Progenitor cell of endocrine pancreas (in vitro differentiated cells): ENCODE measurements at places on chromosomes 7 and 10. TPM values are rescaled to one million over a fixed set of nuclear protein-coding genes. Genes with fewer than 3 reads are reported as not detected.

- H3K4me1 ChIP-seq: no peaks in the 10 kb centered on the region
- H3K27me3 ChIP-seq: no peaks in the 10 kb centered on the region
- no peak for DNase-seq
- H3K4me3 ChIP-seq: no peak overlapping the region
Measured at GRCh38 chr10:51124852-51125251, 50.6 kb downstream of the PRKG1 start.

DNA sequence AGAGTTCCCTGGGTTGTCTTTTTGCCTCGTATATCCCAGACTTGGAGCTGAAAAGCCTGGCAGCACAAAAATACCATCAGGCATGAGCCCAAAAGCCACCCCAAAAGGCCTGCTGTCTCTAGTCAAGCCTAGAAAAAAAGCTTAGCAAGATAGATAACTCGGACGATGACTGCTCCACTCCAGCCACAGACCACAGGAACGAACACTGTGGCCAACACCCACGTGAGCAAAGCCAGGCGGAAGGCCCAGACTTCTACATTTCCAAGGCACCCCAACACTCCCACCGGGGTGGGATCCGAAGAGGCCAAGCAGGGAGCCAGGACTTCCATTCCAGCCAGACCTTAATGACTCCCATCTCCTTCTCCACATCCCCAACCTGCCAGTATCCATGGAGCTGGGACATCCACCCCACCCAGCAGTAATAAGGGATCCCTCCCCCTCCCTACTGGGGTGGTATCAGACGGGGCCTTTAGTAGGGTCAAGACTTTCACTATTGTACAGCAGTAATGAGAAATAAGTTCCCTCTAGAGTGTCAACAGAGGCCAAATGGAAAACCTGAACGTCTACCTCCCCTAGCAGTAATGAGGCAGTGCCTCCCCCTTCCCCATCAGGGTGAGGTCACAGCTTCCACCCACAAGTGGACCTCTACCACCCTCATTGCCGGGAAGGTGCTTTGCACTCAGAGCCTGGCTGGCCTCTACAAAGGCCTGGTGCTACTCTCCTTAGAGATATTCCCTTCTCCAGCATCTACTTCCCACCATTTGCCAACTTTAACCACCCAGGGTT, 23.0 kb downstream of the PRLHR start:
- no peak overlapping the region for H3K4me3 ChIP-seq
- peaks cover 10% of the 10 kb centered on the region for H3K27me3 ChIP-seq
- no peaks in the 10 kb centered on the region for H3K36me3 ChIP-seq

DNA sequence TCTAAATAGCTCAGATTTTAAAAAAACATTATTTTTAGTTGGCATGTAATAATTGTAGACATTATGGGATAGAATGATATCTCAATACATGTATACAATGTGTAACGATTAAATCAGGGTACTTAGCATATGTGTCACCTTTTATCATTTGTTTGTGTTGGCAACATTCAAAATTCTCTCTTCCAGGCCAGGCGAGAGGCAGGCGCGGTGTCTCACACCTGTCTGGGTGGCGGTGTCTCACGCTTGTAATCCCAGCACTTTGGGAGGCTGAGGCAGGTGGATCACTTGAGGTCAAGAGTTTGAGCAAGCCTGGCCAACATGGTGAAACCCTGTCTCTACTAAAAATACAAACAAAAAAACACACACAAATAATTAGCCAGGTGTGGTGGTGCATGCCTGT, 151.7 kb downstream of the RTKN2 start:
- no peaks in the 10 kb centered on the region for H3K4me1 ChIP-seq
- H3K36me3 ChIP-seq: no peaks in the 10 kb centered on the region
- DNase-seq: no peak
- no peak overlapping the region for H3K4me3 ChIP-seq

Gene CRYGN
- total RNA-seq: 2.5 and 3.2 TPM in 2 replicates

Gene TRIM24
- 112 and 114 TPM in 2 replicates for total RNA-seq

- peak within 1 kb of the TSS; percentile 91 for H3K4me3 ChIP-seq
- peaks cover 42% of the 10 kb centered on the region for H3K4me1 ChIP-seq
- H3K27me3 ChIP-seq: no peaks in the 10 kb centered on the region
- peak; percentile 73 for DNase-seq
- peak within 1 kb of the TSS; percentile 98 for H3K27ac ChIP-seq
- H3K36me3 ChIP-seq: no peaks in the 10 kb centered on the region
Measured at GRCh38 chr10:124744102-124745050, at the start of gene FAM53B. Gene FAM53B (minus strand): TSS chr10:124744378. CDS start chr10:124706713, 37,665 bp downstream.

DNA sequence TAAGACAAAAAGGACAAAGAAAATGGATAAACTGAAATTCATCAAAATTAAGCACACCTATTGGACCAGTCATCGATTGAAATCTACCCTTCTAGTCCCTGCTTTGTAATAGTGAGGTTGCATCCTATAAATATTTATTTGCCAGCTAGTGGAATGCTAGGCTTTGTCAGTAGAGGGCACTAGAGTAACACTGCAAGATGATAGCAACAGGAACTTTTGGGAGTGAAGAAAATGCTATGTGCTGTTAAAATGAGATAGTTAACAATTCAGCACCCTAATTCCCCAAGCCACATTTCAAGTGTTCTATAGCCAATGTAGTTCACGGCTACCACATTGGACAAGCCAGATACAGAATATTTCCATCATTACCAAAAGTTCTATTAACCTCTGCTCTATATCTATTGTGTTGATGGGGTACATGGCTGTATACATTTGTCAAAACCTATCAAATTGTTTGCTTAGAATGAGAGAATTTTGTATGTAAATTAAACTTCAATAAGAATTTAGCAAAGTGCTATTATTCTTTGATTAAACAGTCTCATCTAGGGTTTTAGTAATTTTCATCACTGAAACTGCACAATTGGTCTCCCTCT, 69.8 kb downstream of the LSMEM1 start:
- peaks cover 2% of the 10 kb centered on the region for H3K4me1 ChIP-seq
- H3K27ac ChIP-seq: no peak overlapping the region
- DNase-seq: no peak
- H3K36me3 ChIP-seq: no peaks in the 10 kb centered on the region
- H3K4me3 ChIP-seq: no peak overlapping the region

GRCh38 chr7:117324960-117325359, 2.1 kb upstream of the WNT2 start:
- DNase-seq: no peak
- peaks cover 85% of the 10 kb centered on the region for H3K27me3 ChIP-seq
- peaks cover 12% of the 10 kb centered on the region for H3K4me1 ChIP-seq
- H3K27ac ChIP-seq: no peak overlapping the region

DNA sequence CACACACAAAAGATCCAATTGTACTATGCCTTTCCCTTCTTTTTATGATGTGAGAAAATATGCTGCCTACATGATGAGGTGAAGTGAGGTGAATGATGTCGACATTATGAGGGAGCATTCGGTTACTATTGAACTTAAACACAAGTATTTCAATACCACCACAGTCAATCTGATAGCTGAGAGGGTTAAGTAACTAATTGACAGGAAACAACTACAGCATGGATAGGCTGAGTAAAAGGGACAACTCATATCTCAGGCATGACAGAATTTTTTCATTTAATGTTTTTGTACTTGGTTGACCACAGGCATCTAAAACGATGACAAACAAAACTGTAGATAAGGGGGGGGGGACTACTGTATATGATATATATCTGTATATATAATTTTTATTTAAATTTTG, 488.9 kb downstream of the SH2D4B start:
- no peaks in the 10 kb centered on the region for H3K27me3 ChIP-seq
- no peaks in the 10 kb centered on the region for H3K36me3 ChIP-seq
- H3K4me3 ChIP-seq: no peak overlapping the region
- H3K27ac ChIP-seq: no peak overlapping the region
- no peaks in the 10 kb centered on the region for H3K4me1 ChIP-seq

Gene PCLO
- total RNA-seq: 8.9 and 11.9 TPM in 2 replicates

Gene PRR15
- total RNA-seq: 13.0 and 16.0 TPM in 2 replicates

DNA sequence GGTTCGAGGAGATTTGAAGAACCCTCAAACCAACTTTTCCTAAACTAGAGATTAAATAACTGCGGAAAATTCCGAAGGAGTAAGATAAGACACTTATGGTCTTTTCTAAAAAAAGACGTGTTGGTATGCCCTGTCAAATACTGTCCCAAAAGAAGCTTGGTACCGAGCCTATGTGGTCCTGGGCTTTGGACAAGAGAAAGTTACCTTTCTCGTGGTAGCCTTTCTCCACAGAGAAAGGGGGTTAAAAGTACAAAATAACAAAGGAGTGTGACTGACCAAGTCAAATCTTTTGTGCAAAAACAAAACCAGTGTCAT, 56.2 kb upstream of the JCAD start:
- H3K36me3 ChIP-seq: no peaks in the 10 kb centered on the region
- peaks cover 12% of the 10 kb centered on the region for H3K4me1 ChIP-seq
- no peak for DNase-seq
- peaks cover 9% of the 10 kb centered on the region for H3K27me3 ChIP-seq
- H3K4me3 ChIP-seq: no peak overlapping the region
